ENCODE measurements at places on chromosomes 3 and 15. TPM values are rescaled to one million over a fixed set of nuclear protein-coding genes. Genes with fewer than 3 reads are reported as not detected.

DNA sequence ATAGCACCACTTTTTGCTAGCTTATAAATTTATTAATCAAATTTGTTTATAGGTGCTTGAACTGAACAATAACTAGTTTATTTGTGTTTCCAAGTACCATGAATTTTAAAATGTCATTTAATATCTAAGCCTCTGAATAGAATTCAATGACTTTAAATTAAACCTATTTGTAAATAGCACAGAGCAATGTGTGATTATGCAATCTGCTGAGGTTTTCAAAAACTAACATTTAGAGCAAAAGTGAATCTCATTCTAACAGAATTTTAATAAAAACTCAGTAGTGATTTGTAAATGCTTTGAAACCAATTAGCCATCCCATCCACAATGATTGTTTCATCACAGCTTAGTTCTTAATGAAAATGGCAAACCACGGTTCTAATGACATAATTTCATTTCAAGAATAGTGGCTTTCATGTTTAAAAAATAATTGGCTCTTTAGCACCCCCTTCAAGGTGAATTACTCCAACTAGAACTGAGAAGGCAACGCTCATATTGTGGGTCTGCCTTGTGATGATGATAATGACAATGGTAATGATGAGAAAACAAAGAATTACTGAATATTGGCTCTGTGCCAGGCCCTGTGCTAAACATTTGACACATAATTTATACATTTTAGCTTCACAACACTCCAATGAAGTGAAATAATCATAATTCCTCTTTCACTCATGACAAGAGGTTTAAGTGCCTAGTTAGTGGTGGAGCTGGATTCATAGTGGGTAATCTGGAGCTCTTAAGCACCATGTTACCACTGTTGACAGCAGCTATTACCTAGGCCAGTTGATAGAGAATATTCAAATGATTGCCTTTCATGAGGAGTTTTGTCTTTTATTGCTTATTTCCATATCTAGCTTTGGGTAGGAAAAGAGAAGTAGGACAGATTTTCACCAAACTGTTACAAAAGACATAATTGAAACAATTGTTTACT, 145.7 kb downstream of the RBMS3 start:
- DNase-seq: no peak

DNA sequence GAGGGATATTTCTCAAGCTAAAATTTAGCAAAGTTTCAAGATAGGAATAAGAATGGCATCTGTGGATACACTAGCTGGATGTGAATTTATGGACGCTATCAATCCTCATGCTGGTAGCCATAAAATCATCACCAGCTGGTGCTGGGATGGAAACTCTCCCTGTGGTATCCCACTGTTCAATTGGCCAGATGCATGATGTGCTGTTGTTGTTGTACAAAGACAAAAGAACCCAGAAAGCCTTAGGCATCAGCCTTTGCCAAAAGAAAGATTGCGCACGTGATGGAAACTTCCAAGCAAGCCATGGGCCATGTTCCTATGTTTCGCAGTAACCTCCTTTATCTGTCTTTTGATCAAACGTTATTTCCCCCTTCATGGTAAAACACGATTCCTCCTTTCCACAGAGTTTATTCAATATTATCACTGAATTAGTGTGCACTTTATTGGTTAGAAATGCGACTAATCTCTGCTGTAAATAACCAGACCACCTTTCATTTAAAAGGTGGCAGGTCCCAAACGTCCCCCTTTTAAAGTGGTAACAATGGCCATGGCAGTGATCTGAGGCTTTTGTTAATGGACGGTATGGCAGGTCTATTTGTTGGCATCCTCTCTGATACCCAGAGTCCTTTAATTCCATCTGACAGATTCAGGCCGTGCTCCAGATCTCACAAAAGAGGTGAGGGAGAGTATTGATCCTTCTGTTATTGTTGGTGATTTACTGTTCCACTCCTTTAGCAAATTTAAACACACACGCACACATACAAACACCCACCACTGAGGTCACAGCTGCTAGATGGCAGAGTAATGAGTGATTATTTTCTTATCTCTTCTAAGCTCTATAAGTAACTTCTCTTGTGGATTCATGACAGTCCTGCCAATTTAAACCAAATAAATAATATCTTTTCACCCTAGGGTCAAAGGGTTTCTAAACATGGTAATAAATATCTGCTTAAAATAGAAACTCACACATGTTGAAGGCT, 291.2 kb upstream of the KCNMB2 start:
- DNase-seq: no peak

TMEM207 gene
- total RNA-seq: not detected

VWA5B2 gene
- 0.36 TPM for total RNA-seq

MUSTN1 gene
- 4.1 TPM for total RNA-seq

DNA sequence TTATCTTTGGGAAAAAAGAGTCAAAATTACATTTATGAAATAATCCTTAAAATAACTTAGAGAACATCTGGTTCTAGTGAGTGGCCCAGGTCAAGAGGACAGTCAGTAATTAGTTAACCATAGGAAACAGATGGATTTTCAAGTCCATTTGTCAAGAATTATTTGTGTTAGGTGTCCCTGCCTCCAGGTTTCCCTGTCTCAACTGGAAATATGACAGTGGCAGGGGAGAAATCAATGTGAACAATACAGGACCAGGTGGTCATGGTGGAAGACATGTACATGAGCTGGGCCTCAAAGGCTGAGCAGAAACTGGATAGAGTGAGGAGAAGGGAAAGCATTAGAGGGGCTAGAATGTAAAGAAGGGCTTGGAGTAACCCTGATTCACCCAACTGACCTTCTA, 372.6 kb downstream of the VPS13C start:
- no peak for DNase-seq

CYP1A2 gene
- not detected for total RNA-seq

GRCh38 chr3:195460091-195460713, 17.4 kb upstream of the ACAP2 start:
- no peak for DNase-seq

ZXDC gene
- 34.3 TPM for total RNA-seq

SLC2A2 gene
- total RNA-seq: not detected

PRTG gene
- 322 TPM for total RNA-seq

DNA sequence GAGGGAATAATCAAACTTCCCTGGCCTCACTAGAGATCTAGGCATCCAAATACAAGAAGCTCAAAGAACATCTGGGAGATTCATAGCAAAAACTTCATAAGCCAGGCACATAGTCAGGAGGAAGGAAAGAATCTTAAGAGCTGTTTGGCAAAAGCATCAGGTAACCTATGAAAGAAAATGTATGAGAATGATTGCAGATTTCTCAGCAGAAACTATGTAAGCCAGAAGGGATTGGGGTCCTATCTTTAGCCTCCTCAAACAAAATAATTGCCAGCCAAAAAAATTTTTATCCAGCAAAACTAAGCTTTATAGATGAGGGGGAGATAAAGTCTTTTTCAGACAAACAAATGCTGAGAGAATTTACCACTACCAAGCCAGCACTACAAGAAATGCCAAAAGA, 1036.3 kb downstream of the TBL1XR1 start:
- no peak for DNase-seq

A4GNT gene
- not detected for total RNA-seq

GRCh38 chr3:80767604-80768003, 993.8 kb downstream of the GBE1 start:
- DNase-seq: no peak

Data from neural crest cell (in vitro differentiated cells).